ENCODE measurements at places on chromosomes 13 and 19.

DNA sequence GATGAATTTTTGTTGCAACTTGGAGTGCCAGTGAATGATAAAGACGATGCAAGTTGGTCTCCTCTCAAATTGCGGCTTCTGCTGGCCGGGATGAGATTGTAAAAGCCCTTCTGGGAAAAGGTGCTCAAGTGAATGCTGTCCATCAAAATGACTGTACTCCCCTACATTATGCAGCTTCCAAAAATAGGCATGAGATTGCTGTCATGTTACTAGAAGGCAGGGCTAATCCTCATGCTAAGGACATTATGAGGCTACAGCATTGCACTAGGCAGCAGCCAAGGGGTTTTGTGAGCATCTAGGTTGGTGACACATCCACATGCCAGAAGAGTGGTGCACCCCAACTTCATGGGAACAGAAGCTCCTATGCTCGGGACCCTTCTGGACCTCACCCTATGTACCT is 22.2 kb upstream of the KLF5 start:
- DNase-seq = no peak

DNA sequence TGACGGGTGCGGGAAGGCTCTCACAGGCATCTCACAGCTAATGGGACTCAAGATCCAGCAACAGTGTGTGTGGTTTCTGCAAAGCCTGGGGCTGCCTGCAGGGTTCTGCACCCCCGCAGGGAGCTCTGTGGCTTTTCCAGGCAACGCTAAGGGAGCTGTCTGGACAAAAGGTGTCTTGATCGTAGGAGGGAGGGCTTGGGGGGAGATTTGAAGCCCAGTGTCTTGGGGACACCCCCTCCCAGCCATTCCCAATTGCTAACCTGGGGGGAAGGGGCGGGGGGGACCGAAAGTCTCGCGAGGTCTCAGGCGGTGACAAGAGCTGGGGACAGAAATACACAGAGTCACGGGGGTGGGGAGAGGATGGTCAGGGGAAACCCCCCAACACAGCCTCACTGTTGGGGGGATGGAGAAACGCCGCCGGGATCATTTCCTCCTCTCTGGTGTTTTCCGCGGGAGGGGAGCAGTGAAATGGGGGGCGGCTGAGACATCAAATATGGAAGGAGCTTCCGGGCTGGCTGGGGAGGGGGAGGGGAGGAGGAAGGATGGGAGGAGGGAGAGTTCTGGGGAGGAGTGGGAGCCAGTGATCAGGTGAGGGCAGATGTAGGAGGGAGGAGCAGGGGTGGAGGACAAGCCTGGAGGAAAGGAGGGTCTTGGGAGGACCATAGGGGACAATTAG is 13.3 kb downstream of the KCNC3 start:
- DNase-seq = no peak

GRCh38 chr19:39917561-39918182 is 16.8 kb downstream of the FCGBP start:
- no peak for DNase-seq

DNA sequence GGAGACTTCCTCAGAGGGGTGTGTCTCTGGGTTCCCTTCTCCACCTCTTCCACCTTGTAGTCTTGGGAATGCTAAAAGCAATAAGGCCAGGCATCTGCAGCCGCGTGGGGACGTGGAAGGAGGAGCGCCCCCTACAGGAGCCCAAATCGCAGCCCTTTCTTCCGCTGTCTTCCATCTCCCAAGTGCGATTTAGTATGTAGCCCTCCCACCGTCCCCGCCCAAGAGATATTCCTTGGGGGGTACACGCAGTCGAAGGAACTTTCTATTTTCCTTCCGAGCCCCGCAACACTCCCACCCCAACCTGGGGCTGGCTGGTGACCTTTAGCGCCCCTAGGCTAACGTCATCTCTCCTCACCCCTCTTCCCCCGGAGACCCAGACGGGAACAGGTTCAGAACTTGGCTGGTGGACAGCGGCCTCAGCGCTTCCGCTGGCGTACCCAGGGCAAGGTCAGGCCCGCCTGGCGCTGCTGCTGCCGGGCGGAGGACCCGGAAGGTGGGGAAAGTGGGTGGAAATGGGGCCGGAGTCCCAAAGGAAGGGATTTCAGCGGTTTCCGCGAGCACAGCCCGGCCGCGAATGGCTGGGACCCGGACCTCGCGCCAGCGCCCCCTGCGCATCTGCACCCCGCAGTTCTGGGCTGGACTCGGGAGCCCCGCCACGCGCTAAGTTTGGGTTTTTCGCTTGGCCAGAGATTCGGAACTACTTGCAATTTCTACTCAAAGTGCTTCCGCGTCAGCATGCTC is 2.1 kb upstream of the PCDH8 start:
- no peak for DNase-seq

- no peak for DNase-seq
Observed at GRCh38 chr13:90738881-90739280, 608.6 kb upstream of the MIR17HG start.

All from activated CD4-positive, alpha-beta T cell treated with anti-CD3 and anti-CD28 coated beads, Interleukin-2, amount 50 U/mL, for 24 hours (primary cell).